ENCODE measurements at places on chromosomes 11 and 22. TPM values are rescaled to one million over a fixed set of nuclear protein-coding genes. Genes with fewer than 3 reads are reported as not detected.

Gene BRSK2
- total RNA-seq = 0.17 TPM

Gene PLAAT2
- 0.17 TPM for total RNA-seq

Gene GRIK4
- not detected for total RNA-seq

Gene GLB1L3
- not detected for total RNA-seq

Gene OR52A1
- not detected for total RNA-seq

Gene CALCA
- not detected for total RNA-seq

Gene NCR3LG1
- 0.26 TPM for total RNA-seq

Gene PTPRCAP
- total RNA-seq = 0.43 TPM

Gene OR5I1
- total RNA-seq = not detected

Gene LRRC75B
- total RNA-seq = 4.1 TPM

Gene KRTAP5-10
- total RNA-seq = not detected

Gene ALDH3B2
- total RNA-seq = not detected

Gene TRIM21
- 24.8 TPM for total RNA-seq

Gene TBX1
- 38.6 TPM for total RNA-seq

Gene SNX32
- total RNA-seq = 0.52 TPM

Gene ZDHHC8
- 3.4 TPM for total RNA-seq

Gene PDE3B
- total RNA-seq = 0.34 TPM

Gene LGALS12
- total RNA-seq = not detected

Gene SIDT2
- total RNA-seq = 10.7 TPM

Gene OR2AG1
- total RNA-seq = not detected

Gene C1QTNF6
- total RNA-seq = 5.1 TPM

Gene WBP2NL
- total RNA-seq = not detected

Gene PAMR1
- 1.4 TPM for total RNA-seq

Gene CREB3L1
- total RNA-seq = 0.65 TPM

Gene SGSM1
- total RNA-seq = 5.9 TPM

Gene GSTT2B
- total RNA-seq = 0.77 TPM

Gene TRIM49
- not detected for total RNA-seq

Gene ARHGAP42
- total RNA-seq = 7.0 TPM

Gene EIF3D
- total RNA-seq = 541 TPM

Gene MAP6
- 0.11 TPM for total RNA-seq

Gene IGLL1
- not detected for total RNA-seq

Gene KRTAP5-8
- not detected for total RNA-seq

Gene CCDC83
- not detected for total RNA-seq

Gene RAG1
- 1.7 TPM for total RNA-seq

Gene ALX4
- not detected for total RNA-seq

Gene DMC1
- total RNA-seq = 1.1 TPM

Gene SOX10
- total RNA-seq = not detected

Gene CLDN5
- 465 TPM for total RNA-seq

Data from dermis lymphatic vessel endothelial cell (primary cell).